Neural progenitor cell (in vitro differentiated cells): ENCODE measurements at places on chromosomes 7 and 10. TPM values are rescaled to one million over a fixed set of nuclear protein-coding genes. Genes with fewer than 3 reads are reported as not detected.

DNA sequence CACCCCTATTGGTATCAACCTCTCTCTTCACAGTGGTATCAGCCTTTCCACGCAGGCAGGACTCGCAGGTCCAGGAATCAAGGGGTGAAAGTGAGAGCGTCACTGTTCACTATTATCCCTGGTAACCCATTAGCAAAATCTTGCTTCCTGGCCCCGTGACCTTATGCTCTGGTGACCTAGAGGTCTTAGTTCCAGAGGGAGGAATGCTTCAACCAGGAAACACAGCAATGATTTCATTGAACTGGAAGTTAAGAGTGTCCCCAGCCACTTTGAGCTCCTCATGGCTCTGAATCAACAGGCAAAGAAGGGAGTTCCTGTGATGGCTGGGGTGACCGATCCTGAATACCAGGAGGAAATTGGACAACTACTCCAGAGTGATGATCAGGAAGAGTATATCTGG is 90.6 kb downstream of the CUL2 start:
- no peaks in the 10 kb centered on the region for H3K27me3 ChIP-seq
- no peak for DNase-seq

GRCh38 chr10:126101325-126101724 is 205.0 kb downstream of the FANK1 start:
- H3K27me3 ChIP-seq = no peaks in the 10 kb centered on the region
- H3K4me3 ChIP-seq = no peak overlapping the region

GRCh38 chr7:151494298-151495284 is 25.1 kb downstream of the RHEB start:
- H3K36me3 ChIP-seq = no peaks in the 10 kb centered on the region
- no peak for DNase-seq
- no peak overlapping the region for H3K4me3 ChIP-seq
- no peak overlapping the region for H3K27ac ChIP-seq
- H3K27me3 ChIP-seq = no peaks in the 10 kb centered on the region

DNA sequence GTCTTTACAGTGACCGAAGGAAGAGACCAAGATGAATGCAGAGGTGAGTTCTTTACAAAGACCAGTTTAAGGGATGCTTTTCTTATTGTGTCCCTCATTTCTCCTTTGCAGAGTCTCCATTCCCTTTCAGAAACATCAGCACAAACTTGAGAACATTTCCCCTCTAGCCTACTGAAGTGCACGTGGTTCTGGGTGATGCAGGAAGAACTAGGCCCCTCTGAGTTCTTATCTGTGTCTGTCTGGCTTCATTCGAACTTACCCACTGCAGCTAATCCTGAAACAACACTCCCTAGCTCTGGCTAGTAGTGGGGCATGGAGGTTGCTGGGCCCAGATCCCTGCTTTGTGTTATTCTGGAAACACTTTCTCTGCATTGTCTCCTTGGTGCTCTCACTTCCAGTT is 12.6 kb downstream of the BLVRA start:
- no peak for DNase-seq
- no peaks in the 10 kb centered on the region for H3K36me3 ChIP-seq
- H3K4me1 ChIP-seq = no peaks in the 10 kb centered on the region

Gene GSTO1
- total RNA-seq = 37.2 and 48.6 TPM in 2 replicates

- H3K4me3 ChIP-seq = no peak overlapping the region
- H3K4me1 ChIP-seq = no peaks in the 10 kb centered on the region
- DNase-seq = no peak
- H3K36me3 ChIP-seq = no peaks in the 10 kb centered on the region
Measured at GRCh38 chr7:40374575-40374974, 239.8 kb downstream of the SUGCT start.

DNA sequence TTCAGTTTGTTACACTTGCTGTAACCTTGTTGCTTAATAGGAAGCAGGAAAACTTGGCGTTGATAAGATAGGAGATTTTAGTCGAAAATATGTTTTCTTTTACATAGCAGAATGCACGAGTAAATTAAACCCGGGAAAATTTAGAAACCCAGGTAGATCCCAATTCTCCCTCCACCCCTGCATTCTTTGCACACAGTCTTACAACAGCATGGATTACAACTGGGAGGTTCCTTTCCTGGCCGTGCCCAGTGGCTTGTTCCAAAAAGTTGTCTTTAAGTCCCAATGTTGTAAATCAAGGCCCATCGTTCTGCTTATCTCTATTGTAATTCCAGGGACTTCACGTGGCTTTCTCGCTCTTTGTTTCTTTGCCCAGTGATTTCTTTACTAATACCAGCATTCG is 1.1 kb upstream of the DPY19L1 start:
- DNase-seq = peak; percentile 39
- H3K4me3 ChIP-seq = peak overlapping the region; percentile 98
- H3K36me3 ChIP-seq = no peaks in the 10 kb centered on the region
- no peak overlapping the region for H3K27ac ChIP-seq
- H3K4me1 ChIP-seq = peaks cover 16% of the 10 kb centered on the region

Gene CYP3A4
- not detected in 2 replicates for total RNA-seq

Gene FXYD4
- total RNA-seq = not detected in 2 replicates

Gene LBX1
- total RNA-seq = not detected in 2 replicates

Gene HTR5A
- not detected in 2 replicates for total RNA-seq

DNA sequence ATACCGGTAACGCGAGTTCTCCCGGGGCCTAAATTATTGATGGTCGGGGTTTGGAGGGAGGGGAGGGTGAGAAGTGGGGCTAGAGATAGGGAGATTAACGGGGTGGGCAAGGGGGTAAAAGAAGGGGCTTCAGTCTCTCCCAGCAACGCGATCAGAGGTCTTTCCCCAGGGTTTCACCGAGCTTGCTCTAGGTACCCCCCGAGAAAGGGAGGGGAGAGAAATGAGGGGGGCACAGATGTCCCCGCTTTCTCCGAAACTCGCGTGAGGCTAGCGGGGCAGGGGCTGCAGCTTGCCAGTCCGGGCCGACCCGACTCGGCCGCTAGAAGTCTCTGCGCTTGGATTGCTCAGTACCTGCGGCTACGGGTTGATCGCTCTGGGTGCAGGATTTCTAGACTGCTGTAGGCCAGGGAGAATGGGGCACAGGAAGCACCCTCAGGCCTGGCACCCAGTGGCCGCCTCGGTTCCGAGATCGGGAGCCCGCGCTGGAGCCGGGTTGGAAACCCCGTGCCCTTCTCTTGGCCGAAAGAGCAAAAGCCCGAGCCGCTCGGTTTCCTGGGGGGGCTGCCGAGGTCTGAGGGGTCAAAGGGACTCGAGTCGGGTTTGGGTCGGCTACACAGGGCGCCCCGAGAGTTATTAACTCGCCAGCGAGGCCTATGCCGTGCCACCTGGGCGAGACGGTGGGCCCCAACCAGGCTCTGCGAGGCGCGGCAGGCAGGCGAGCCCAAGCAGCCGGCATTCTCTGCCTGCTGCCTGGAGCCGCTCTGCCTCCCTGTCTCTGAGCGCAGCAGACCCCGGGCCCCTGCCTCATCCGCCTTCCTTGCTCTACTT is 3.1 kb downstream of the PAX2 start:
- peaks cover 100% of the 10 kb centered on the region for H3K27me3 ChIP-seq
- H3K27ac ChIP-seq = no peak overlapping the region
- peaks cover 54% of the 10 kb centered on the region for H3K4me1 ChIP-seq

Gene RADIL
- 3.1 and 5.8 TPM in 2 replicates for total RNA-seq

DNA sequence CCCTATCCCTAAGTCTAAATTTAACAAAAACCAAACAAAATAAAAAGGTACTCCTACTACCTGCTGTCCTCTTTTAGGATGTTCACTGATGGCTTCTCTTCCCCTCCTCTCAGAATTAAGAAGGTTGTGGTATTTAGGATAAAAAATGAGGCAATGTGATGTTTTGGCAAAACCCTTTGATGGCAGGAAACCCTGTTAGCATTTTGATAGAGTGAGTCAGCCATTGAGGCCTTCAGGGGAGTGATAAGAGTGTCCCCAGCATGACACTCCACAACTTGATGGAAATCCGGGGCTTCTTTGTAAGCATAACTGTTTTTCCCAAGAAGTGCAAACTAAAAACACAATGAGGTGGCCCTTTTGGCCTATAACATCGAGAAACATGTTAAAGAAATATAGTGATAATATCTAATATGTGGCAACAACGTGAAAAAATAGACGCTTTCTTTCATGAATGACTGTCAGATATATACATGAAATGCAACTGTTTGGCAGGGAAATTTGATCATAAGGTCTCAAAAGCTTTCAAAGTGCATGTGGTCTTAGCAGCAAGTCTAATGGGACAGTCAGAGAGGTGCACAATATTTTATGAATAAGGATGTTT is 55.0 kb downstream of the PRTFDC1 start:
- no peak overlapping the region for H3K4me3 ChIP-seq
- H3K36me3 ChIP-seq = no peaks in the 10 kb centered on the region
- no peak overlapping the region for H3K27ac ChIP-seq
- H3K27me3 ChIP-seq = no peaks in the 10 kb centered on the region

- H3K27ac ChIP-seq = no peak overlapping the region
- no peaks in the 10 kb centered on the region for H3K27me3 ChIP-seq
- H3K36me3 ChIP-seq = no peaks in the 10 kb centered on the region
- DNase-seq = no peak
- H3K4me3 ChIP-seq = no peak overlapping the region
Measured at GRCh38 chr10:80590585-80591125, 53.0 kb downstream of the SH2D4B start.

DNA sequence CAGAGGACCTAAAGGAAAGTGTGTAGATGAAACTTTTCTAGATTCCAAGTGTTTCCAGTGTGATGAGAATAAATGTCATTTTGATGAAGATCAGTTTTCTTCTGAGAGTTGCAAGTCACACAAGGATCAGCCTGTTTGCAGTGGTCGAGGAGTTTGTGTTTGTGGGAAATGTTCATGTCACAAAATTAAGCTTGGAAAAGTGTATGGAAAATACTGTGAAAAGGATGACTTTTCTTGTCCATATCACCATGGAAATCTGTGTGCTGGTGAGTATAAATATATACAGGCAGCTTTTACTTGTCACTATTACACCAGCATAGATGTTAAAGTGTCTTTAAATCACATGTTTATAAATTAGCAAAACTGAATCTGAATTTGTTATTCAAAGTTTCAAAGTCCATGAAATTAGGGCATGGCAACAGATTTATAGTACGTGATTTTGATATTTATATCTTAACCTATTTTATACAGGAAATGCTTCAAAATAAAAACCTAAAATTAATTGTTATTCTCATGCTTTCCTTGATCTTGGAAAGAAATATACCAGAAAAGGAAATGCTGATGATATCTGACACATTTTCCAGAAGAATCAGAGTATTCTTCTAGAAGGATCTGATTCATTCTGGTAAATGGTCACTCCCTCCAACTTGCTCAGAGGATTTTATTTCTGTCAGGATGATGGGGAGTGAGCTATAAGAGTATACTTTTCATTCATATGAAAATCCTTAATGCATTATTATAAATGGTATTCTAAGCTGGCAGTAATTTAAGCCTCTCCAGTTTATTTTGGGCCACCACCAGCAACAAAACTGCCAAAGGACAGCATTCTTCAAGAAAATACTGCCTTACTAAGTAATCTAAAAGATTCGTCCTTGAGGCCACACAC is 71.4 kb downstream of the ITGB8 start:
- no peak for DNase-seq
- no peaks in the 10 kb centered on the region for H3K27me3 ChIP-seq
- H3K4me1 ChIP-seq = peaks cover 9% of the 10 kb centered on the region
